ENCODE measurements at places on chromosomes 2 and 18. TPM values are rescaled to one million over a fixed set of nuclear protein-coding genes. Genes with fewer than 3 reads are reported as not detected.

The PRSS56 gene
- total RNA-seq = not detected

The TRIM43 gene
- total RNA-seq = not detected

DNA sequence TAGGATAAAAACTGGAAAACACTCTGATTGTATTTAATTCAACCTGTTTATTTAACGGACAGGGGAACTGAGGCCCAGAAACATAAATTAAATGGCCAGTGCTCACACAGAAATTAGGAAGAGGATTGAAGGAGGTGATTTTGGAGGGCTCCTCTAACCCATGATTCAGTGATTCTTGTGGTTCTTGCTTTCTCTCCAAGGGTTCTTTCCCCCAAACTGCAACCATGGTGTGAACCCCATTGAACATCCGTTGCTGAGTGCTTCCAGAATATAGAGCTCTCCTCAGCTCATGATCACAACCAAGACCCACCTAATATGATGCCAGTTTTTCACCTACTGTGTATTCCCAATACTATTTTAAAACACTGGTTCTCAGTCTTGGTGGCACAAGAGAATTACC is 41.4 kb downstream of the BMP10 start:
- H3K27me3 ChIP-seq = no peaks in the 10 kb centered on the region
- DNase-seq = peak; percentile 38
- peaks cover 26% of the 10 kb centered on the region for H3K36me3 ChIP-seq
- peak overlapping the region; percentile 69 for H3K27ac ChIP-seq

DNA sequence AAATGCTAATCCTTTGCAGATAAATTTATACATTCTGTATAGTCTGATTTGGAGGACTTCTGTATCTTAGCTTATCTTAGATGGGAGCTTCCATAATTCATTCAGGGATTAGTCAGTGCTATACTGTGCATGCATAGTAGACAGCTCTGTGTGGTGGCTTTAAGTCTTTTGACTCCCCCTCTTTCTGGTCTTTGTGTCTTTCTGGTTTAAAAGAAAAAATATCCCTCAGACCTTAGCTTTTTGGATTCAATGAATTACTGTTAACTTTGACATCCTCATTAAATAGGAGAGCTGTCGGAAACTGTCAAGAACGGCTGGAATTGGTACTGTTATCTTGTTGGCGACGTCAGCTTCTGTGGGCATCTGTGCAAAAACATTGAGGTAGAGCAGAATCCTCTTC is 130.4 kb downstream of the SPTBN1 start:
- no peak for DNase-seq
- H3K27me3 ChIP-seq = no peaks in the 10 kb centered on the region
- no peak overlapping the region for H3K27ac ChIP-seq
- H3K4me3 ChIP-seq = no peak overlapping the region
- H3K36me3 ChIP-seq = peaks cover 6% of the 10 kb centered on the region

GRCh38 chr2:110716959-110717645 is 15.3 kb upstream of the ACOXL start:
- DNase-seq = no peak
- H3K4me3 ChIP-seq = no peak overlapping the region
- H3K36me3 ChIP-seq = no peaks in the 10 kb centered on the region
- no peaks in the 10 kb centered on the region for H3K4me1 ChIP-seq
- H3K27me3 ChIP-seq = peaks cover 5% of the 10 kb centered on the region

DNA sequence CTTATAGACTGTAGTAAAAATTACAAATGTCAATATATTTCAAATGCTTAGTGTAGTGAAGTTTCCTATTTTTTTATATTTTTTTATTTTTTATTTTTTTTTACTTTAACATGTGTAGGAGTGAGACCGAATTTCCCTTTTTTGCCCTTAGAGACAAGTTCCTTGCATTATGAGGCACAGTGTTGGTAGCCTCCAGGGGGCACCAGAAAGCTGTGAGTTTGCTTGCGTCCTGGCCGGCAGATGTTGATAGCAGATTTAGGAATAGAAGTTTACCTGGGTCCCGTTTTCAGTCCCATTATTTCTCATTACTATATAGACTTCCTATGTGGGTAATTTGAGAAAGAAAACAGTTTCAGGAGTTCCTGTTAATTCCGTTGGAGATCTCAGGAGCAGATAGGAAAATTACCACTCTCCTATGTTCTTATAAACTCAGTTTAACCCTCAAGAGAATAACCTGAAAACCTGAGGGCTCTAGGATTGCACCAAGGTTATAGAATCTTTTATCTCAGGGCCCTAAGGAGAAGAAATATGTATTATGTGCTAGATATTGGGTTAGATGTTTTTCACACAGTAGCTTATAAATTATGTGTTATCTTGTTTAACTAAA is 157.5 kb upstream of the SESTD1 start:
- DNase-seq = peak; percentile 20
- H3K27me3 ChIP-seq = no peaks in the 10 kb centered on the region
- H3K27ac ChIP-seq = no peak overlapping the region
- no peak overlapping the region for H3K4me3 ChIP-seq
- no peaks in the 10 kb centered on the region for H3K4me1 ChIP-seq
- no peaks in the 10 kb centered on the region for H3K36me3 ChIP-seq

- DNase-seq = no peak
- no peak overlapping the region for H3K27ac ChIP-seq
- peaks cover 5% of the 10 kb centered on the region for H3K27me3 ChIP-seq
- no peaks in the 10 kb centered on the region for H3K36me3 ChIP-seq
- H3K4me1 ChIP-seq = peaks cover 7% of the 10 kb centered on the region
- H3K4me3 ChIP-seq = no peak overlapping the region
These were observed 225.7 kb upstream of the CCDC150 start for GRCh38 chr2:196413821-196414274.

DNA sequence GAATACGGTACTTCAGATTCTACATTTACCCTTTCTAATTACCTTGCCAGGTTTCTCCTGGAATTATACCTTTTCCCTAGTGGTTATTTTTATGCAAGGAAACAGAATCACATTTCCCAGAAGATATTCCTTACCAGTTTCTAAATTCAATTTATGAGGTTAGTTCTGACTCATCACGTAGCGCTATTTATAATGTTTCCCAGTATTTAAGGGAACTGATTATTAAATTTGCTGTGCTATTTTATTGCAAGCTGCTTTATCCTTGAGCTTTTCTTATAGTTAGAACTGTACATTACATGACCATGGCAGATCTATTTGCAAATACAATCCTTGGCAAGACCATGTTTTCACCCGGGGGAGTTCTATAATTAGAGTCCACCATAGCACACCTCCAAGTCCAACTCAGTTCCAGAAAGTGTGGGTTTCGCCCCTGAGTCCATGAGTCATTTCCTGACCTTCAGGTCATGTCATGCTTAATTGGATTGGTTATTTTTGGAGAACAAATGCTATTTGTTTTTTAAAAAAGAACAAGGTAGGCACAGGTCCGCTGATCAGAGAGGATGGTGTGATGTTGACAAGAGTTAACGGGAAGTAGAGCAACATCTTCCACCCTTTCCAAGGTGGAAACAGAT is 126.6 kb downstream of the ZNF532 start:
- H3K27ac ChIP-seq = no peak overlapping the region
- no peaks in the 10 kb centered on the region for H3K4me1 ChIP-seq
- H3K27me3 ChIP-seq = peaks cover 4% of the 10 kb centered on the region

DNA sequence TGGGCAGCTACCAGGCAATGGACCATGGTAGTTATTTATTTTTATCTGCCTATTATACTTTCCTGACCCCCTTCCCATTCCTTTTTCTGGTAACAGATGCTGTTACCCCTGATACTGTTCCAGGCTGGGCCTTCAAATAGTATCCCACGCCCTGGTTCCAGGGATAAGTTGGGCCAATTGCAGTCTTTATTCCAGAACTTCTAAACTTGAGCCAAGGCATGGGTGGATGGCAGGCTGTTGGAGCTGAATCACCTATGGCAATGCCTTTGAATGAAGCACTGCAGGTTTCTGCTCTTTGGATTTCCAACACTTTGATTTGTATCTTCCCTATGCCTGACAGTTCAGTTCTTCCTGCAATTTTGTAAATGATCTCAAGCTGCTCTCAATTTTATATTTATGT is 99.2 kb upstream of the LHCGR start:
- no peaks in the 10 kb centered on the region for H3K36me3 ChIP-seq
- no peaks in the 10 kb centered on the region for H3K27me3 ChIP-seq
- no peak overlapping the region for H3K27ac ChIP-seq
- no peaks in the 10 kb centered on the region for H3K4me1 ChIP-seq
- H3K4me3 ChIP-seq = no peak overlapping the region

DNA sequence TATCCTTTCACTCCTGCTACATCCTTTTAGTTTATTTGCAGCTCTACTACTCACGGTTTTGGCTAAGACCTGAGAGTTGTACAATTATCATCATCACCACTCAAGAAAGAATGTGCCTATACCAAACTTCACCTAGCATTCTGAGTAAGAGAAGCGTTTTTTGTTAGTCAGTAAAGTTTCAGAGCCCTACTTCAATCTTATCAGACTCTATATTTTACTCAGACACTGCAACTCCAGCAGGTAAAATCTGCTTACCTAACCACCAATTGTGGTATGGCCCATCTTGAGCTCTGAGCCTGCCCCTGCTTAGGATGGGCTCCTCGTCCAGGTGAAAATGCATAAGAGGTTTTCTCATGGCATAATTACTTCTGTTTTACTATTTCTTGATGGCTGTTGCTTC is 37.1 kb downstream of the ICOS start:
- H3K4me3 ChIP-seq = no peak overlapping the region
- no peak overlapping the region for H3K27ac ChIP-seq
- H3K4me1 ChIP-seq = no peaks in the 10 kb centered on the region
- H3K27me3 ChIP-seq = no peaks in the 10 kb centered on the region
- DNase-seq = no peak

DNA sequence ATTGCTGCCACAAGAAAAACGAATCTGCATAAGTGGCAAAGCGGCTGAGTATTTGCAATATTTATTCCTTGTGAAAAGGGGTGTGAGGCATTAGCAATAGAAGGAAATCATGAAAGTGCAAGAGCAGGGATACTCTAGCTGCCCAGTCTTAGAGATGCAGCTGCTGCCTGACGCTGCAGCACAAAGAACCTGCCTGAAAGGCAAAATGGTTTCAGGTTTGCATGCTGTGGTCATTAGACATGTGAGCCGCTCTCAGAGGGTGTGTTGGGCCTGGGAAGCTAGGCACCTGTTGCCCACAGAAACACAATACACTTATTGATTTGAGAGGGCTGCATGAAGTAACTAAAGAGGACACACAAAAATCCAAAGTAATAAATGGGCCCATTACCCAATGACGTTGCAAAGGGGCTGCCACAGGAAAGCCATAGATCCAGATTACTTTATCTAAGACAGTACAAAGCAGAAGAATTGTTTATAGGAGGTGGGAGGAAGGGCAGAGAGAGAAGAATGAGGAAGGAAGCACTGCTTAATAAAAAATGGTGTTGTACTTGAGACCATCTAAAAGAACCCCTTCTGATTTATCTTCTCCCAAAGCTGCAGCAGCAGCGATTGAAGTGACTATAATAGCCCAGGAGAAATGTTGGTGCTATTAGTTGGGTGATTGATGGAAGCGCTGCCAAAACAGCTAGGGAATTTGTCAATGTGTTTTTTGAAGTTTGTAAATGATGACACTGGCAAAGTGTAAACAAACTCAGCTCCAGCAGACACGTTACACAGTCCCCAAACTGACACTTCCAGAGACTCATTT is 492.4 kb upstream of the ACVR2A start:
- H3K4me1 ChIP-seq = no peaks in the 10 kb centered on the region
- no peaks in the 10 kb centered on the region for H3K27me3 ChIP-seq
- H3K4me3 ChIP-seq = no peak overlapping the region
- H3K27ac ChIP-seq = no peak overlapping the region

GRCh38 chr2:165369131-165369897 is 100.2 kb upstream of the CSRNP3 start:
- H3K4me1 ChIP-seq = no peaks in the 10 kb centered on the region
- no peak overlapping the region for H3K27ac ChIP-seq
- H3K4me3 ChIP-seq = no peak overlapping the region
- H3K36me3 ChIP-seq = no peaks in the 10 kb centered on the region

GRCh38 chr2:100783987-100784386 is 36.0 kb upstream of the NPAS2 start:
- no peaks in the 10 kb centered on the region for H3K27me3 ChIP-seq
- no peaks in the 10 kb centered on the region for H3K4me1 ChIP-seq
- H3K27ac ChIP-seq = no peak overlapping the region
- no peak for DNase-seq

The LAMA1 gene
- not detected for total RNA-seq

DNA sequence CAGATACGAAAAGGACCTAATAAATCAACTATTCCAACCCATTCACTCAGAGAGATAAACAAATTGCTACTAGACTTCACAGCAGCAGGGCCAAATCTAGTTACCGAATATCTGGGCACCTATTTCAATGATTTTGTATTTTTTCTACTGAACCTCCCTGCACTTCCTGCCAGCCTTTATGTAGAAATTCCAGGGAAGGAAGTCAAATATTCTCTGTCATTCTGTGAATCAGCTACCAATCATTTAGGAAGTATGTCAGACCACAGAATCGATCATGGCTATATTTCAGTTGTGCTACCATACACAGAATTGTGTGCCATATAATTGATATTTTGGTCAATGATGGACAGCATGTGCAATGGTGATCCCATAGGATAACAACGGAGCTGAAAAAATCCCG is 109.6 kb upstream of the SPOPL start:
- no peaks in the 10 kb centered on the region for H3K36me3 ChIP-seq
- no peak overlapping the region for H3K4me3 ChIP-seq
- H3K27ac ChIP-seq = no peak overlapping the region
- no peaks in the 10 kb centered on the region for H3K27me3 ChIP-seq
- no peak for DNase-seq
- H3K4me1 ChIP-seq = no peaks in the 10 kb centered on the region

DNA sequence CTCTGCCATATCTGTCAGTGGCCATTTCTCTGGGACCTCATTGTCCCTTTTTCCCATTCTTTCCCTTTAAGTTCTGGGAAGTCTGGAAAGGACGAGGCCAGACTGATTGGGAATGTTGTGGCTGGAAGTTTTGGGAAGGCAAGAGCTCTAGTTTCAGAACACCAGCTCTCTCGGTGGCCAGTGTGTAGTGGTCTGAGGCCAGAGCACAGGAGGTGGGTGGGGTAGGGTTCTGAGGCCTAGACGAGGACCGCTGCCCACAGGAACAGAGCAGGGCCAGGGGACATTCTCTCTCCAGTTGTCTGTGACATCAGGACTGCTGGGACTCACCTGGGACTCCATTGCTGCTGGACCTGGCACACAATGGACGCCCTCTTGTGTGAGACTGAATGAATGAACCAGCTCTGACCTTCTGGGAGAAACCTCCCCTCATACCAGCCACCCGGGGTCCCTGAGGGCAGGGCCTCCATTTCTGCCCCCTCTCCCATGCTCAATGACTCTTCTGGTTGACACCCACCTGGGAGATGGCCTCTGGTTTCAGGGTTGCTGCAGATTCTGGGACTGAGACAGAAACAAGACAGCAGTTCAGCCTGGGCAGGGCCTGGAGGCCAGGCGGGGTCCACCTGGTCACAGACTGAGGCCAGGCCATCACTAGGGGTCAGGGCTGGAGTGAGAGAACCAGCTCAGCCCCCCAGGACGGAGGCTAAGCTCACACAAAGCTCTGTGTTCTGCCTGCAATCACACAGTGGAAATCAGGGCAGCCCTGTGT is 8.4 kb upstream of the NPPC start:
- H3K27ac ChIP-seq = no peak overlapping the region

All from CD4-positive, alpha-beta T cell (primary cell).